Gastroesophageal sphincter (tissue), 4 donors: ENCODE measurements at places on chromosomes 6 and 20.
A peak's percentile ranks its signal among the peaks of the same experiment; 100 is the strongest.

- peak; percentile 58 for ATAC-seq
Observed at GRCh38 chr20:44642203-44643153, 9.0 kb downstream of the ADA start.

DNA sequence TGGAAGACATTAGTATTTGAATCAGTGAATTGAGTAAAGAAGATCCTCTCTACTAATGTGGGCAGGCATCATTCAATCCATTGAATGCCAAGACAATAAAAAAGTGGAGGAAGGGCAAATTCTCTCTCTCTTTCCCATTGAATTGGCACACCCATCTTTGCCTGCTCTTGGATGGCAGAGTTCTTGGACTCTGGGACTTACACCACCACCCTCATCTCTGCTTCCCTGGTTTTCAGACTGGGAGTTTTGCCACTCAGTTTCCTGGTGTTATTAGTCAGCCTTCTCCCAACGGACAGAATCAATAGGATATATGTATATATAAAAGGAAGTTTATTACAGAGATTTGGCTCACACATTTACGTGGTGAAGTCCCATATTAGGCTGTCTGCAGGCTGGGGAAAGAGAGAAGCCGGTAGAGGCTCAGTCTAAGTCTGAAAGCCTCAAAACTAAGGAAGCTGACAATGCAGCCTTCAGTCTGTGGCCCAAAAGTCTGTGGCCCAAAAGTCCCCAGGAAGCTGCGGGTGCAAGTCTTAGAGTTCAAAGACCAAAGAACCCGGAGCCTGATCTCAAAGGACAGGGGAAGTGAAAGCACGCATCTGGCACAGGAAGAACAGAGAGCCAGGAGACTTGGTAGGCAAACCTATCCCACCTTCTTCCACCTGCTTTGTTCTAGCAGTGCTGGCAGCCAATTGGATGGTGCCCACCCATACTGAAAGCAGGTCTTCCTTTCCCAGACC lies 64.4 kb downstream of the SMPDL3A start:
- ATAC-seq, result no peak

DNA sequence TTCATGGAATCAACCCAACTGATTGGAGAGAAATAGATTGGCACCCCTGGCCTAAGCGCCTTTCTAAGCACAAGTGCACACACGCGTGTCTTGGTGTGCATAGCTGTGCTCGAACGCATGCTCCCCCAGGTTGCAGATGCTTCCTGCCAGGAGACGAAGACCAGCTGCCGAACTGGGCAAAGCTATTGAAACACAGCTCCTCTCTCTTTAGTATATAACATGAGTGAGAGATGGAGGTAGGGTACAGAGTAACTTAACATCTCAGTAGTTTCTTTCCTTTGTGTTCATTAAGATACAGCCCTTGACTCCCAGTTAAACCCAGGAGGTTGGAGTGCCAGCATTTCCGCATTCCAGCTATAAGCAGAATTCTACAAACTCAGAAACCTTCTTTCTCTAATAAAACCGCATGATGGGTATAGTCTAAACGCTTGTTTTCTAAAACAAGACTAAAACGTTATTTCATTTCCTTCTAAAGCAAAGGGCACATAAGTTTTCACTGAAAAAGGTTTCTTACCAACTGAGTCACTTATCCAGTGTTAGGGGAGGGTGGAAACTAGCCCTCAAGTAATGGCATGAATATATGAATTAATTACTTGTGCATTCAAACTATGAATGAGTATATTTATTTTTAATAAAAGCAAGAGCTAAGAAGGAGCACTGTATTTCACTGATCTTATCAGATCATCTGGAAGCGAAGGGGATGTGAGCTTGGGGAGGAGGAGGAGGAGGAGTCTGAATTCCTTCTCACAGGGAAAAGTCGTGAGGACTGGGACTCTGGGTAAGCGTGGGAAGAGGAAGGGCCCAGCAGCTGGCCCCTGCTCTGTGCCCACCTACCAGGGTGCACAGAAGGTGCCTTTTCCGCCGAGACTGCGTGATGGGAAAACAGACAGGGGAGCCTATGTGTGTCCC lies 179.2 kb downstream of the TMEM242 start:
- no peak for ATAC-seq

- no peak for ATAC-seq
Observed at GRCh38 chr20:56575157-56575556, 42.1 kb downstream of the FAM209B start.

GRCh38 chr6:1678201-1678600 lies 68.5 kb downstream of the FOXC1 start:
- no peak for ATAC-seq

- no peak for ATAC-seq
Observed at GRCh38 chr6:94645191-94645590, 932.1 kb upstream of the MANEA start.

DNA sequence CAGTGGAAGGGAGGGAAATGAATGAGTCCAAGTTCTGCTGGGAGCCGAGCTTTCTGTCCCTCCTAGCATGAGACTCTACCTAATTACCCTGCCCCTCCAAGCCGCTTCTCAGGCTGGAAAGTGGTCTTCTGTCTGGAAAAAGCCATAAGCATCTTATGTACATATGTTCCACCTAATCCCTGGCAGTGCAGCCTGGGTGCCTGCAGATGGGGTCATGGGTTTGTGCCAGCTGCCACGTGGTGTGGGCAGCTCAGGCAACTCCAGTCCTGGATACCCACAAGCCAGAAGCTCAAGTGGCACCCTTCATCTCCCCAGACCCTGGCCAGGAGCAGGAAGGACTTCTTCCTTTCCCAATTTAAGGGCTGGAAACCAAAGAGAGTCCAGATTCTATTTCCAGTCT lies 253.1 kb downstream of the LY86 start:
- no peak for ATAC-seq

- no peak for ATAC-seq
Observed at GRCh38 chr6:16746812-16747211, 14.4 kb downstream of the ATXN1 start.

GRCh38 chr6:30590509-30590908 lies 19.3 kb downstream of the ABCF1 start:
- no peak for ATAC-seq

DNA sequence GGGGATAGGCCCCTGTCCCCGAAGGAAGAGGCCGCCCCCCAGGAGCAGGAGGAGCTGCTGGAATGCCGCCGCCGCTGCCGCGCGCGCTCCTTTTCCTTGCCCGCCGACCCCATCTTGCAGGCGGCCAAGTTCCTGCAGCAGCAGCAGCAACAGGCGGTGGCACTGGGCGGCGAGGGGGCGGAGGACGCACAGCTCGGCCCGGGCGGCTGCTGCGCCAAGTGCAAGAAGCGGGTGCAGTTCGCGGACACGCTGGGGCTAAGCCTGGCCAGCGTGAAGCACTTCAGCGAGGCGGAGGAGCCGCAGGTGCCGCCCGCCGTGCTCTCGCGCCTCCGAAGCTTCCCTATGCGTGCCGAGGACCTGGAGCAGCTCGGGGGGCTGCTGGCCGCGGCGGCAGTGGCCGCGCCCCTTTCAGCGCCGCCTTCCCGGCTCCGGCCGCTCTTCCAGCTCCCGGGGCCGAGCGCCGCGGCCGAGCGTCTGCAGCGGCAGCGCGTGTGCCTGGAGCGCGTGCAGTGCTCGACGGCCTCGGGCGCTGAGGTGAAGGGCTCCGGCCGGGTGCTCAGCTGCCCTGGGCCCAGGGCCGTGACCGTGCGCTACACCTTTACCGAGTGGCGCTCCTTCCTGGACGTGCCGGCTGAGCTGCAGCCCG lies 630 bp downstream of the PPP1R3G start:
- peak; percentile 9 for ATAC-seq

GRCh38 chr6:168160506-168161370 lies 81.7 kb upstream of the FRMD1 start:
- no peak for ATAC-seq

DNA sequence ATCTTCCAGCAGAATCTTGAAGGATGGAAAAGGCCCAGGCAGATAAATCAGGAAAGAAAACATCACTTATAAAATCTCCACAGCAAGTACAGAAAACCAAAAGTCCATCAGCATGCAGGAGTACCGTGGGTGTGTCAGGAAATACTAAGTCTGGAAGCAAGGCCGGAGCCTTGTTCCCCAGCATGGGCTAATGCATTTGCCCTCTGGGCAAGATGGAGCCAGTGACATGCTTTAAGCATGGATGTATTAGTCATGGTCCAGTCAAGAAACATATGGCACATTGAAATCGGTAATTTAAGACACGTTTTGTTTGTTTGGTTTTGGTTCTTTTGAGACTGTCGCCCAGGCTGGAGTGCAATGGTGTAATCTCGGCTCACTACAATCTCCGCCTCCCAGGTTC lies 506.0 kb upstream of the JARID2 start:
- no peak for ATAC-seq

DNA sequence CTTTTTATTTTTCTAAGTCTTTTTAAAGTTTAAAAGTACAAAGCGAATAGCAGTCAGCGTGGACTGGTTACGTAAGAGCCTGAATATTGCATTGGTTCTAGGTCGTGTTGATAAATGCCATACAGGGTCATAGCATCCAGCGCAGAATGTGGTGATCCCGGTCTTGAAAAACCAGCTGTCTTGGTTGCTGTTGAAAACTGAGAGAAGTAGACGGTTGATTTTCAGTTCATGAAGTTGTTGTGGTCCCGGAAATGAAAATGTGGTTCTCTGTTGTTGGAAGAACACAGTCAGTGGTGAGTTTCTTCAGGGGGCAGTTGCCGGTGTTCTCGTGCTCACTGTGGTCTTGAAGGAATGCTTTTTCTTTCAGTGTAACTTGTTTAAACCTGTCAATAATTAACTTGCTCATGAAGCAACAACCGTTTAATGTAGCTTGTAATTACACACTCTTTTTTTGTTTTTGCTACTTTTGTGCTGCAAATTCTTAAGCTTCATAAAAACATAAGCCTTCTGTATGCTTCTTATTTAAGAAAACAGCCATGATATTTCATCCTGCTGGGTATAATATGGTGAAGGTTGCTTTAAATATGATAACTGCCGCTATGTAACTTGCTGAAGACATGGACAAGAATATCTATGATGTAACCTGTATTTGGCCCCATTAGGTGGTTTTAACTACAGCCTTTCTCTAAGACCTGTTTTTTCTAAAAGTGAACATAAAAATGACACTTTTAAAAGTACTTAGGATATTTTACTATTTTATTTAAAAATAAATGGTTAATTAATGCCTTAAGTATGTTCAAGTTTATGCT lies 64.8 kb upstream of the KIF25 start:
- ATAC-seq, result no peak

DNA sequence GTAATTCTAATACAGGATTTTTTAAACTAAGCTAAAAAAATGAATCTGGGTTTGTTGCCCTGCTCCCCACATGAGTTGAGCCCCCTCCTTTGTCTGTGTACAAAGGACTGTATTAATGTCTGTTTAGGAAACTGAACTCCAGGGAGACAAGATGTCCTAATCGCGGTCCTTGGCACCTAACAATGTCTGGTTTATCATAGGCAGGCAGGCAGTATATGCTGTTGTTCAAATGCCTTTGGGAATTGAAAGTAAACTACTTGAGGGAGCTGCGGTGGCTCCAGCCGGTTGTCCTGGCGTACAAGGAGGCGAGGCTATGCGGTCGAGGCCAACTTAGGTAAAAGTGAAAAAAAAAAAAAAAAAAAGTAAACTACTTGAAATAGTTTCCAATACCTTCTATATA lies 98.5 kb downstream of the TULP4 start:
- ATAC-seq, result no peak

GRCh38 chr6:16396497-16397319 lies 158.3 kb downstream of the GMPR start:
- ATAC-seq, result no peak

DNA sequence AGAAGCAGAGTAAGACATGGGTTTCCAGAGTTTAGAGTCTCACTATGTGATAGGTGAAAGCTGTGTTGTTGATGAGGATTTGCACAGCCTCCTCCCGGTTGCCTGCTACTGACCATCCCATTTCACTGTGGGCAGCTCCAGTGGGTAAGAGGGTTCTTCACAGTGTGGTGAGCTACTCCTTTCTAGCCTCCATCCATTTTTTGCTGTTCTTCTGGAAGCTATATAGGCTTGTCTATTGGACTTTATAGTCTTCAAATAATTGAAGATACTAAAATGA lies 13.4 kb downstream of the UST start:
- ATAC-seq, result no peak

DNA sequence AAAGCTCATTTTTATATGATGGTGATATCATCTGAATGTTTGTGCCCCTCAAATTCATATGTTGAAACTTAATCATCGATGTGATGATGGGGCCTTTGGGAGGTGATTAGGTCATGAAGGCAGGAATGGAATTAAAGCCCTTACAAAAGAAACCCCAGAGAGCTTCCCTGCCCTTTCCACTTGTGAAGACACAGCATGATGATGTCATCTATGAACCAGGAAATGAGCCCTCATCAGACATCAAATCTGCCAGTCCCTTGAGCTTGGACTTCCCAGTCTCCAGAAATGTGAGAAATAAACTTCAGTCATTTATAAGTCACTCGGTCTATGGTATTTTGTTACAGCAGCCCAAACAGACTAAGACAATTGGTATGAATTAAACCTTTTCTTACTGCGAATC lies 153.1 kb downstream of the MYB start:
- ATAC-seq, result no peak

- no peak for ATAC-seq
Observed at GRCh38 chr6:136669299-136669699, 119.1 kb upstream of the MAP7 start.

DNA sequence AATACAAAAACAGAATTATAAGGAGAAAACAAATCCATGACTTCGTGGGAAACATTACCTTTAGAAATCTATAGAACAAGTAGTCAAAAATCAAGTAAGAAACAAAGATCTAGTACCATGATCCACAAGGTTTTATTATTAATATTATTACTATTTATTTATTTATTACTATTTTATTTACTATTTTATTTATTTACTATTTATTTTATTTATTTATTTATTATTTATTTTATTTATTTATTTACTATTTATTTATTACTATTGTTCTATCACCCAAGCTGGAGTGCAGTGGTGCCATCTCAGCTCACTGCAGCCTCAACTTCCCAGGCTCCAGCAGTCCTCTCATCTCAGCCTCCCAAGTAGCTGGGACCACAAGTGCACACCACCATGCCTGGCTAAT lies 13.5 kb upstream of the ELMO2 start:
- ATAC-seq, result no peak

DNA sequence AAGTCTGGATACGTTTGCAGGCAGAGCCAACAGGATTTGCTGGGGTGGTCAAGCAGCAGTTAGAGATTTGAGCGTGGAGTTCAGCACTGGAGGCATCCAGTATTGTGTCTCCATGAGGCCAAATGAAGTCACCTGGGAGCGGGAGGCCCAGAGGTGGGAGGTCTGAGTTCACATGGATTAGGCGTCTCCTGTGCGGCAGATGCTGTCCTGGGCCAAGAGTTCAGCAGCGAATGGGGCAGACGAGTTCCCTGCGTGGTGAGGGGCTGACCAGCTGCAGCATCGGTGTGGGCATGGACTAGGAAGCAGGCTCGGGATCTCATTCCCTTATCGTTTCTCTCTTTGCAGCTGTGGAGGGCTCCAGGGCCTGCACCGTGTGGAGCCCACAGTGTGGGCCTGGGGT lies 66.2 kb downstream of the BCAS4 start:
- no peak for ATAC-seq
